ENCODE measurements at places on chromosomes 4 and X. TPM values are rescaled to one million over a fixed set of nuclear protein-coding genes. Genes with fewer than 3 reads are reported as not detected.

- DNase-seq: no peak
These were observed 77.9 kb downstream of the CEP135 start for GRCh38 chr4:56026596-56026995.

DNA sequence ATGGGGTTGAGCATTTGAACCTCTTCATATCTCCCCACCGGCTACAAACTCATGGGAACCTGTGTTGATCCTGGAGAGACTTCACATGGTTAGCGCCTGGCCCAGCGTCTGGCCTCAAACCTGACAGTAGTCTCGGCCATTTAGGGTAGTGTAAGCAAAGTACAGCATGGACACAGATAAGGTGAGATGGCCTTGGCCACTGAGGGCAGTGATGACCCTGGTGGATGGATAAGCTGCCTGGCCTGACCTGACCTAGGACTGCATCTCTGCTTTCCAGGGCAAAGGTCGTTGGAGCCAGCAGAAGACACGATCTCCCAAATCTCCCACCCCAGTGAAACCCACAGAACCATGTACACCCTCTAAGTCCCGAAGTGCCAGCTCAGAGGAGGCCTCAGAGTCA lies 51.7 kb downstream of the BCORL1 start:
- no peak for DNase-seq

- no peak for DNase-seq
These were observed 132.0 kb downstream of the ANK2 start for GRCh38 chr4:113181289-113182007.

DNA sequence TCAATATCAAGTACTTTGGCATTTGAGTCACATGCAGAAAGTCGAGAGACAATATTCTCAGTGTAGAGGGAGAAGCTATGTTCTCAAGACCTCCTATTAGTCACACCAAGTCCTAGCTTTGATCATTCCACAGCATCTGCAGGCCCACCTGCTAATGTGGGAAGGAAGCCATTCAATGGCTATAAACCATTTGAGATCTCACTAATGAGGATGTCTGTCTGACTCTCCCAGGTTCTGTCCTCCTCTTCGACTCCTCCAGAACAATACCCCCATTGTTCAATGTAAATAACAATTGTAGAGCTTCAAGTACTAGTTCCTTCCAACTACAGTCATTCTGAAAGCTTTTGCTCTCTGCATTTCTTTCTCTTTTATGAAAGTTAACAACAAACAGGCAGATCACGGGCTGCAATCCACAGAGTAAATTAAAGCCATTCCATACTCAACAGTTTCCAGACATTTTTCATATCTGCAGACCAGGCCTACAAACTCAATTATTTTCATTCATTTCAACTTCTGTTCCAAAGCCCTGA lies 140.2 kb upstream of the EDNRA start:
- peak; percentile 59 for DNase-seq

DNA sequence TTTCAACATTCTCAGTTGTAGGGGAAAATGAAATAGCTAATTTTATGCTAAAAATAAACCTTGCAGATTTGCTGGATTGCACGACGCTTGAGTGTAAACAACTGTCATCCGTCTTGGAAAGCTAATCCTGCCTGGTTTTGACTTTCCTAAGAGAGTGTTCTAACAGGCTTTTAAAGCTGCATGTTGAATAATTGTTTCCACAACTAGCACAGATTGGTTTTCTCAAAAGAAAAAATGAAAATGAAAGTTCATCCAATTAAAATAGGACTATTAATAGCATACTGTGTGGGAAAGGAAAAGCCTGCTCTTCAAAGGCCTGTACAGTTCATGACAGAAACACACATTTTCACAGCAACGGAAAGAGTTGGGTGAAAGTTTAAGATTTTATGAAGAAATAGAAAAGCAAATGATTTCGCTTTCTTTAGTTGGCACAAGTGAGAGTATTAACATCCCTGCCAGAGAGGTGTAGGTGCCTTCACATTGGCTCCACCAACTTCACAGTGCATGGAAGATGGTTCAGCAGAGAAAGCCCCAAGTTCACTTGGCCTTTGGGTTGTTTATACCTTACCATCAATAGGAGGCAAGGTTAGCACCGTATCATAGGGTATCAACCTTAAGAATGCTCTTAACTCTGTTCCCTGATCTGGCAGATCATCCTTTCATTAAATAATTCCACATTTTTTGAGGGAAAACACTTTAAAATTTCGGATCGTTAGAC lies 140.0 kb upstream of the GUCY1A1 start:
- peak; percentile 58 for DNase-seq

Gene ASMT
- polyA plus RNA-seq: not detected

Gene CT55
- polyA plus RNA-seq: 0.26 TPM
